ENCODE measurements at places on chromosomes 5 and 9. TPM values are rescaled to one million over a fixed set of nuclear protein-coding genes. Genes with fewer than 3 reads are reported as not detected.

Gene SLC25A25
- total RNA-seq: 11.4 TPM

Gene ACTBL2
- 0.15 TPM for total RNA-seq

Gene GABRA1
- not detected for total RNA-seq

Gene ENDOG
- 26.2 TPM for total RNA-seq

Gene SMIM15
- total RNA-seq: 50.2 TPM

Gene FOXD4
- 0.34 TPM for total RNA-seq

Gene SEPTIN8
- total RNA-seq: 41.9 TPM

Data from bronchus fibroblast of lung (primary cell).